ENCODE measurements at places on chromosomes 3 and 15. TPM values are rescaled to one million over a fixed set of nuclear protein-coding genes. Genes with fewer than 3 reads are reported as not detected.

The AP3B2 gene
- polyA plus RNA-seq: 2.2 TPM

The EPHA3 gene
- polyA plus RNA-seq: 13.6 TPM

The GLCE gene
- polyA plus RNA-seq: 9.6 TPM

The SAMMSON gene
- 0.75 TPM for polyA plus RNA-seq

The MRPL47 gene
- polyA plus RNA-seq: 30.6 TPM

The FSIP1 gene
- 0.27 TPM for polyA plus RNA-seq

The RTP1 gene
- not detected for polyA plus RNA-seq

Measured in urinary bladder (tissue), 4 donors.